ENCODE measurements at places on chromosomes 1 and 21. TPM values are rescaled to one million over a fixed set of nuclear protein-coding genes. Genes with fewer than 3 reads are reported as not detected.

The CIART gene
- total RNA-seq, result 5.2 TPM

The OR2L2 gene
- not detected for total RNA-seq

The TEX38 gene
- total RNA-seq, result not detected

DNA sequence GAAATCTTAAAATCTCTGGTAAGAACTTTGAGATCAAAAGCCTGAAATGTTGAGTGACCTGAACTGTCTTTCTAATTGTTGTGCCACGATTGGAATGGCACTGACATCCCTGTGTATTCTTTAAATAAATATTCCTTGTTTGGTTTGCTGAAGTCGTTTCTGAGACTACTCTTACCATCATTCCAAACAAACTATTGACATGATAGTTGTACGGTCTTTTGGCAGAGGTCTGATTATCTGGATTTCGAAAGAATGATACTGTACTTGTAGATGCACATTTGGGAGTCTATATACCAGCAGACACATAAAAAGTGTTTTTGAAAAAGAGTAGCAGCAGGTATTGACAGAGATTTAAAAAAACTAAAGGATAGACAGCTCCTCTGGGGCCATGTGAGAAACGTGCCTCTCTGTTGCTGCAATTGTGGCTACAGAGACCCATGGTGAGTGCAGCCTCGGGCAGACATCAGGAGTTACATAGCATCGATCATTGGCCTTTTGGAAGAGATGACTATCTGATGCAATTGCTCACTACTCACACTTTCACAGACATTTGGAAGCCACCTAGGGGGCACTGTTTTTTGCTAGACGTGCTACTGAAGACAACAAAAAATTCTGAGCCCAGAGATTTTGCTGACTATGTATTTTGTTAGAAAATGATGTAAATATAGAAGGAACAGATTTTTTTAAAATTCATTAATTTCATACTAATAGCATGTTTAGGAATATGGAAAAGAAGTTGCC lies 464.5 kb downstream of the KCNT2 start:
- H3K4me1 ChIP-seq, result no peaks in the 10 kb centered on the region
- no peak overlapping the region for H3K27ac ChIP-seq
- H3K4me3 ChIP-seq, result no peak overlapping the region
- DNase-seq, result no peak

All from thoracic aorta (tissue), 2 donors.